Stimulated activated CD4-positive, alpha-beta T cell treated with anti-CD3 and anti-CD28 coated beads, Interleukin-1b, Interleukin-23, amount 100 ng/mL, for 24 hours (primary cell): ENCODE measurements at places on chromosomes 4 and X.

GRCh38 chr4:130293692-130294091 is 1197.7 kb downstream of the C4orf33 start:
- no peak for DNase-seq

- no peak for DNase-seq
Observed at GRCh38 chrX:101359966-101360365, 11.4 kb upstream of the TIMM8A start.

GRCh38 chr4:152247271-152247975 is 288.5 kb downstream of the FBXW7 start:
- DNase-seq: no peak

GRCh38 chr4:55768291-55768690 is 51.3 kb upstream of the EXOC1L start:
- no peak for DNase-seq

DNA sequence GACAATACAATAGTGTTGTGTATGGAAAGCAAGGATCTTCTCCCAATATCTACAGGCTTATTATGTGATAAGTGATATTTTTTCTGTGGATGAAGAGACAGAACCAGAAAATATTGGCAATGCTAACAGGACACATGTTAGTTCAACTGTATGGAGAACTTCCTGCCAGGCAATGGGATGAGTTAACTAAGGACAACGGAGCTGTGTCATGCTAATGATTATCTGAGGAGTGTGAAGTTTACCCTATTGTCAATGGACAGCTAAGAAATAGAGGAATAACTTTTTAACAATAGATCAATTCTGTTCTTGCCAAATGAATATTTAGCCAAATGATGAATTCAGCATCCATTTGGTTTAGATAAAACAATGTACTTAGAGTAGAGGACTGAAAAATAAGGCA is 180.0 kb downstream of the GALNTL6 start:
- no peak for DNase-seq

DNA sequence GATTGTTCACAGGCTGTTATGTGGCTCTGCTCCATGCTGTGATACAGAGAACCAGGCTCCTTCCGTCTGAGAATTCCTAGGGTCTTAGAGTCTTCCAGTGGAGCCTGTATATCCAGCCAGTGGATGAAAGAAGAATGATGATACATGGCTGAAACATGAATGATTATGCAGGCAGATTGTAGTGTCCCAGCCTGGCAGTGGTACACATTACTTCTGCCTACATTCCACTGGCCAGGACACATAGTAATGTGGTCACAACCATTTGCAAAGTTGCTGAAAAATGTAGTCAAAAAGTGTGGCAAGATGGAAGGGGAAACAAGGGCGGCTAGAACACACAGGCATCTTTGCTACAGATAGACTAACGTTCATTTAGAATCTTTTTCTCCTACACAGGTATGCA is 4.5 kb upstream of the GBA3 start:
- no peak for DNase-seq

GRCh38 chr4:111849746-111850284 is 295.4 kb upstream of the FAM241A start:
- no peak for DNase-seq

DNA sequence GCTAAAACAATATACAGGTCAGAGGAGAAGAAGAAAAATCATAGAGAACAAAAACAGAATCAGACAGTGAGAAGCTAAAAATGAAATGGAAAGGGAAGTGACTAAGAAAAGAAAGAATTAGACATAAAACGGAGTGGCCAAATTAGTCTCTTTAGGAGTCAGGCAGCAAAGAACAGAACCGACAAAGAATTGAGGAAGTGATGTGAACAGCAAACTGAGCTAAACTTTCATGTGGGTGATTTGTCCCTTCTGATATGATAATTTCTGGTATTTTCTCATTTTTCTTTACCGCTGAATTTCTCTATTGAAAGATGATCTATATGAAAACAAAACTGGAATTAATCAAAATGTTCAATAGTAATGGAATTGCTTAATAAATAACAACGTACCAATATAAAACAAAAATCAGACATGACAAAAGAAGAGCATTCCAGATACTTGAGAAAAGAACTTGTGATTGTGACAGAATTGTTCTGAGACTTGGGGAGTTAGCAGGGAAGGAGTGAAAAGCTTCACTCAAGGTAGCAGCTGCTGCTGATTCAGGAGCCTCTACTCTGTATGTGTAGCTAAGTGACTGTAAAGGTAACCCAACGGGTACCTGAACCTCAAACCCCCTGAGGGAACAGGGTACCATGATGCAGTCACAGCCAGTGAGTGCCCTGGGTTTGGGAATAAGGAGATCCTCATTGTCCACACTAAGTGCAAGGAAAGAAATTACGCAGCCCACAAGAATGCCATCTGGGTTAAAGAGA is 8.8 kb downstream of the TAPT1 start:
- no peak for DNase-seq

GRCh38 chr4:72352711-72353110 is 216.3 kb downstream of the ADAMTS3 start:
- no peak for DNase-seq

- DNase-seq: no peak
Observed at GRCh38 chr4:100590325-100590724, 72.5 kb upstream of the EMCN start.

GRCh38 chr4:145541346-145541745 is 59.7 kb downstream of the SMAD1 start:
- DNase-seq: no peak

- no peak for DNase-seq
Observed at GRCh38 chrX:7545564-7545963, 297.4 kb upstream of the VCX start.

- no peak for DNase-seq
Observed at GRCh38 chr4:7412554-7412912, 22.2 kb downstream of the PSAPL1 start.

DNA sequence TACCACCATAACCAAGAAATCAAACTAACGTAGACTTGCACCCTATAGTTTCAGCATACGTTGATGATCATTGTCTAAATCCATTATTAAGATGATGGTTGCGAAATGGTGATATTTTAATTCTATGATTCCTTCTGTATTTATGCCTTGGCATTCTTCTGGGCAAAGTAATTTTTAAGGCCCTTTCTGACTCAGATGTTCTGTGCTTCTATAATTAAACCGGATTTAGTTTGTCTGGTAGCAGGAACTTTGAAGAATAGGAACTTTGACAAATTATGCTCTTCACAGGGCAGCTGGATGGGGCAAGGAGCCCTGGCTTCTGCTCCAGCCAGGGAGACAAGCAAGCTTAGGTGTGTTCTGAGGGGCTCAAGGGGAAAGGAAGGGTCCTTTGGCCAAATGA is 23.8 kb upstream of the PLAC1 start:
- DNase-seq: no peak
